ENCODE measurements at places on chromosomes 2 and 18. TPM values are rescaled to one million over a fixed set of nuclear protein-coding genes. Genes with fewer than 3 reads are reported as not detected.

The MROH2A gene
- not detected for total RNA-seq

The STPG4 gene
- total RNA-seq: not detected

The MARCHF4 gene
- 1.2 TPM for total RNA-seq

The TMEM87B gene
- total RNA-seq: 9.8 TPM

The MOGAT1 gene
- total RNA-seq: not detected

The SERPINB2 gene
- total RNA-seq: 5.2 TPM

The MORN2 gene
- 27.9 TPM for total RNA-seq

The GPR35 gene
- 0.15 TPM for total RNA-seq

The IL1F10 gene
- not detected for total RNA-seq

The RETREG2 gene
- total RNA-seq: 41.9 TPM

The CCDC68 gene
- total RNA-seq: 3.7 TPM

The SFT2D3 gene
- total RNA-seq: 3.7 TPM

The NCKAP5 gene
- total RNA-seq: under 0.01 TPM

The KIAA2012 gene
- not detected for total RNA-seq

The TGFA gene
- total RNA-seq: not detected

The TCF23 gene
- total RNA-seq: not detected

The CTAGE1 gene
- total RNA-seq: not detected

The LYPD1 gene
- 0.34 TPM for total RNA-seq

The CFLAR gene
- 24.7 TPM for total RNA-seq

The TTN gene
- under 0.01 TPM for total RNA-seq

The SULT6B1 gene
- total RNA-seq: not detected

The LHCGR gene
- not detected for total RNA-seq

The ADRA2B gene
- not detected for total RNA-seq
